ENCODE measurements at places on chromosomes 16 and 17.

- H3K36me3 ChIP-seq: peaks cover 2% of the 10 kb centered on the region
- no peak for DNase-seq
- H3K27ac ChIP-seq: no peak overlapping the region
Measured at GRCh38 chr16:68910051-68910450, 66.7 kb downstream of the TANGO6 start.

GRCh38 chr17:6408276-6408675 is 26.6 kb downstream of the AIPL1 start:
- no peaks in the 10 kb centered on the region for H3K36me3 ChIP-seq
- H3K27ac ChIP-seq: no peak overlapping the region
- no peak overlapping the region for H3K4me3 ChIP-seq
- no peaks in the 10 kb centered on the region for H3K4me1 ChIP-seq

- no peak overlapping the region for H3K27ac ChIP-seq
- no peak for DNase-seq
- no peaks in the 10 kb centered on the region for H3K36me3 ChIP-seq
- no peak overlapping the region for H3K4me3 ChIP-seq
- H3K27me3 ChIP-seq: no peaks in the 10 kb centered on the region
Measured at GRCh38 chr16:59385491-59385890, 651.4 kb upstream of the GOT2 start.

GRCh38 chr17:31511195-31511578 is 119.7 kb downstream of the RAB11FIP4 start:
- H3K4me1 ChIP-seq: no peaks in the 10 kb centered on the region
- no peaks in the 10 kb centered on the region for H3K27me3 ChIP-seq
- no peak overlapping the region for H3K27ac ChIP-seq
- no peak overlapping the region for H3K4me3 ChIP-seq

DNA sequence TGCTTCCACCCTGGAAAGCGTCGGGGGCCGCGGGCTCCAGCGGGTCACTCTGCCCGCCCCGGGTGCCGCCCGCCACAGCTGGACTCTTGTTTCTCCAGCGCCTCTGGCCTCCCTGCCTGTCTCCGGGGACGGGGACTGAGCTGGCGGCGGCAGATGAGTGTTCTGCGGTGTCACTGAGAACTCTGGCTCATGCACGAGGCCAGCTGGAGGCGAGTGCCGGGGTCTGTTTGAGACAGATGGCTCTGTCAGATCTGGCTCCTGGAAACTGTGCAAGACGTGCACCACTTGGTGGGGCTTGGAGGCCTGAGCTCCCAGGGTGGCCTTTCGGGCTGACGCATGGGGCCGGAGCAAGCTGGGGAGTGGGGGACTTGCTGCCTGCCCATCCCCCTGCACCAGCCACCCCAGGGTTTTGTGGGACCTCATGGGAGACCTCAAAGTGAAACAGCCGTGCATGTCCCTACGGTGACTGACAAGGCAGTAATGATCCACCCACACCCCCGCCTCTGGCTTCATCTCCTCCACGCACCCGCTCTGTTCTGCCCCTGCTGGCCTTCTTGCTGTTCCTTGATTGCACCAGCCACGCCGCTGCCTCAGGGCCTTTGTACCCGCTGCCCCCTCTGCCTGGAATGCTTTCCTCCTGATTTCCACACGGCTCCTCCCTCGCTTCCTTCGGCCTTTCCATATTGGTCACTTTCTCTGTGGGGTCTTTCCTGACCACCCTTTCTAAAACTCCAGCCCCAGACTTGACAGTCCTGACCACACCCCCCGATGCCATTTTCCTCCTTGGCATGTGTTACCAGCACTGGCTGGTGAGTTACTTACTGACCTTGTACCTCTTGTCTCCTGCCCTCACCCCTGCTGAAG is 174.9 kb upstream of the CIBAR2 start:
- H3K4me3 ChIP-seq: no peak overlapping the region
- no peaks in the 10 kb centered on the region for H3K4me1 ChIP-seq

DNA sequence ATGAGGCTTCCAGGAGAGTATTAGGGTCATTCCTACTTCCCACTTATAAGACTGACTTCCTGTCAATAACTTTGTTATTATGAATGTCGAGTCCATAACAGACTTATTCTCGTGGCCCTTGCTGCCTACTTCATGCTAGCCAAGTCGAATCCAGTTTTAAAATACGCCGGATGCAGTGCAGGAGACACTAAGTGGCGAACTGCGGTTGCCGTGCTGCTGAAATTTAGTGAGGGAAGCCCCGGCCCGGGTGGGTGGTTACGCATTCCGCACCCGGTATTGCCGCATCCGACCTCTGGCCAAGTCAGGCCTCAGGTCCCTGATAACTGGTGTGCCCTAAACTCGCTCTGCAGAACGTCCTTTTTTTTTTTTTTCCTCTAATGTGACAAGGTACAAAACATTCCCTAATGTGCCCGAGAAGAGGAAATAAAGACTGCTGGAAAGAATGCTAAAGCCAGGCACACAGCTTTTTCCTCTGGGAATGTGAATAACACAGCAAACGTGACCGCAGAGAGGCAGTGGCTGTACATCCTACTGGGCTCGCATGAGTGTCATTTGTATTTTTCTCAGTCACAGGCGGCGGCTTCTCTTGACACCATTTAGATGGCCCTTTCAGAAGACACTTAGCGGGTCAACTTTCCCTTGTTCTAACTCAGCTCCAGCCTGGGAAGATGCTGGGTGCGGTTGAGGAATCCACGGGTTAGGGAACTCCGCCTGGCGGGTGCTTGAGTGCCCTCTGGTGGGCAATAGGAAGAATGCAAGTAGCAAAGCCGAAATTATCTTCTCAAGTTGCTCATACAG is 7.1 kb upstream of the AKTIP start:
- H3K4me1 ChIP-seq: peaks cover 15% of the 10 kb centered on the region
- no peaks in the 10 kb centered on the region for H3K27me3 ChIP-seq
- H3K4me3 ChIP-seq: no peak overlapping the region
- no peak overlapping the region for H3K27ac ChIP-seq

DNA sequence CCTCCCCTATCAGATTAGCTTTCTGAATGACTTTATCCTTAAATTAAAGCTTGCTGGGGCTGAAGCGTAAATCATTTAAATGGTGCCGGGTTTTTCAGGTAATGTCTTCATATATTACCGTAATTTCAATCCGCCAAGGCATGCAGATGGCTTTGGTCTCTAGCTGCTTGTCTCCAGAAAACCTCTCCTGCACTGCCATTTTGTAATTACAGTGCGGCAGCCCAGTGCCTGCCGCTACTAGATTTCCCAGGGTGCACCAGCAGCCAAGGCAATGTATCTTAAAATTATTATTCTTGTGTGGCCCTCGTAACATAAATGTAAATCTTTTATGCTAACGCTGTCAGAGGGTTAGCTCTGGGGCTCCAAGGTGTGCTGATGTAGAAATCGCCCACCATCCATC is 208.5 kb downstream of the TMEM114 start:
- H3K4me3 ChIP-seq: no peak overlapping the region
- H3K27me3 ChIP-seq: no peaks in the 10 kb centered on the region
- H3K36me3 ChIP-seq: no peaks in the 10 kb centered on the region
- H3K27ac ChIP-seq: no peak overlapping the region
- DNase-seq: no peak

DNA sequence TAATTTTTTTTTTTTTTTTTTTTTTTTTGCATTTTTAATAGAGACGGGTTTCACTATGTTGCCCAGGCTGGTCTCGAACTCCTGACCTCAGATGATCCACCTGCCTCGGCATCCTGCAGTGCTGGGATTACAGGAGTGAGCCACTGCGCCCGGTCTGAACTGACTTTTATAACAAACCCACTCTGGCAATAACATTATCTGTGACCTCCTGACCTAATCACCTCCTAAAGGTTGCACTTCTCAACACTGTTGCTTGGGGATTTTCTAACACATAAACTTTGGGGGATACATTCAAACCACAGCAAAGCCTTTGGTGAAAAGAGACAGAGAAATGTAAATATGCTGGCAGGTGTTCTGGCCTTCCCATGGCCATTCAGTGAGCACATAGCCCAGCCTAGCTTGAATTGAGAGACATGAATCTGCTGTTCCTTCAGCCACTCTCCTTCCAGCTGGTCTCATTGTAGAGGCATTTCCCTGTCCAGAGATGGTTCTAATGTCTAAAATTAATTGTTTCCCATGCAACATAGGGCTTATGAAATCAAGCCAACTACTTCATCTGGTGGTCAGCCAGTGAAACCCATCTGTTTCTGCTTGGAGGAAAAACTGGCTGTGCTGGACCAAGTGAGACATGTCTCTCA is 28.3 kb downstream of the LYRM1 start:
- H3K36me3 ChIP-seq: no peaks in the 10 kb centered on the region
- no peaks in the 10 kb centered on the region for H3K4me1 ChIP-seq
- no peak overlapping the region for H3K4me3 ChIP-seq
- H3K27me3 ChIP-seq: no peaks in the 10 kb centered on the region

Data from PC-3 (cell line).